Testis (tissue), 5 donors: ENCODE measurements at places on chromosomes 5 and 9.

DNA sequence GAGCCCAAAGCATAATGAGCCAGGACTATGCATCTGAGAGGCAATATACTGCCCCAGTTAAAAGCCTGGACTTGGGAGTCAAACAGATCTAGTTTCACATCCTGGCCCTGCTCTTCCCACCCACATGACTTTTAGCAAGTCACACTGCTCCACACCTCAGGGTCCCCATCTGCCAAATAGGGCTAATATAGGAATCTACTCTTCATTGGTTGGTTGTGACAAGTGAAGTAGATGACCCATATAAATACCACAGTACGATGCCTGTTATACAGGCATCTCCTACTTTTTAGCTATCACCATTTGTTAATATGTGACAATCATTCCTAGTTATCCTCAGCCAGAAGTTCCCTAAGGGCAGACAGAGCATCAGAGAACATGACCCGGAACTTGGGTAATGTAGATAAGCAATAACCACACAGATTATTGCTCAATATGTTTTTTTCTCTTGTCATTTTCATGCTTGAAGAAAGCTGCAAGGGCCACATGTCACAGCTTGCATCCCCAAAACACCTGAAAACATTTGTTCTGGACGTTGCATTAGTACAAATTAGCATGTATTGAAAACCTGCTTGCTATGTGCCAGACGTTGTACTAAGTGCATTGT is 20.4 kb downstream of the ADAM19 start:
- no peak overlapping the region for H3K27ac ChIP-seq
- no peak for DNase-seq
- H3K36me3 ChIP-seq, result no peaks in the 10 kb centered on the region
- no peaks in the 10 kb centered on the region for H3K27me3 ChIP-seq
- no peak overlapping the region for H3K4me3 ChIP-seq

DNA sequence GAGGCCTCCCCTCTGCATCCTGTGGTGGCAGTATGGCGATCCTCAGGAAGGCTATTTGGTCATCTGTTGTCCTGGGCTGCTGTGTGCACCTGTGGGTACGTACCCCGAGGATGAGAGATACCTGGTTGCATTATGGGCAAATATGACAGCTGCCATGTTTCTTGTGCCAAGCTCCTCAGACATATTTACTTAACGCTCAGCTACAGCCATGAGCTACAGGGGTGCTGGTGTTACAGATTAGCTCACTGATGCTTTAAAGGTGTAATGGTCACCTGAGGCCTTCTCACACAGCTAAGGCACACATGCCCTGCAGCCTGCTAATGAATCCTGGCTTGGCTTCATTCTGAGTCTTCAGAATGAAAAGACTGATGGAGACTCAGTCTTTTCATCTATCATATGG is 12.0 kb downstream of the NDST1 start:
- no peak overlapping the region for H3K27ac ChIP-seq
- H3K4me1 ChIP-seq, result peaks cover 80% of the 10 kb centered on the region
- no peak overlapping the region for H3K4me3 ChIP-seq
- no peak for DNase-seq

DNA sequence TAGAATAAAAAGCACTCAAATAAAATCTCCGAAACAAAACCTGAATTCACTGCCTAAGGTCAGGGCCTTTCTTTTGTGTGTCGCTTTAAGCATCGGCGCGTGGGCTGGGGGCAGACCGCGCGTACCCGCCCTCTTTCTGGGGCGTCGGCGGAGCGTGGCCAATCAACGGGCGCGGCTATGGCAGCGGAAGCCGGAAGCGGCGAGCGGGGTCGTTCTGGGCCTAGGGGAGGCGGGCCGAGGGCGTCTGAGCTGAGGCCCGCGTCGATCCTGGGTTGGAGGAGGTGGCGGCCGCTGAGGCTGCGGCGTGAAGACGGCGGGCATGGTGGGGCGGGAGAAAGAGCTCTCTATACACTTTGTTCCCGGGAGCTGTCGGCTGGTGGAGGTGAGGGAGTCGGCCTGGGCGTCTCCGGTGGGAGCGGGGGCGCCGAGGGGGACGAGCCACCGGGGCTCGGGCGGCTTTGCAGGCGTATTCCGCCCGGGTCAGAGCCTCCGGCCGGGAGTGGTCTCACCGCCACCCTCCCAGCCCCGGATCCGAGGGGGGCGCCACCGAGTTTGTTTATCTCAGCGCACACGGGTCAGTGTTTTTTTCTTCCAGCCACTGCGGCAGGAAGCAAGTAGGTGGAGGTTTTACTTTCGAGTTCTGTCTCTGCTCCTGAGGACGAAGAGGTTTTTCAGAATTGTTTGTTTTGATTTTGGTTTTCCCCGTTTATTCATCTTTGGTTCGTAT is at the start of gene MAT2B:
TSS of gene MAT2B (plus strand) at position 252 of the 727 bp plus-strand sequence. CDS start at position 320, 68 bp downstream.
- H3K36me3 ChIP-seq, result no peaks in the 10 kb centered on the region
- H3K27me3 ChIP-seq, result no peaks in the 10 kb centered on the region
- H3K27ac ChIP-seq, result peak within 1 kb of the TSS; percentile 94
- peaks cover 29% of the 10 kb centered on the region for H3K4me1 ChIP-seq
- peak within 1 kb of the TSS; percentile 84 for H3K4me3 ChIP-seq
- DNase-seq, result peak; percentile 97

- no peaks in the 10 kb centered on the region for H3K4me1 ChIP-seq
- DNase-seq, result no peak
- no peaks in the 10 kb centered on the region for H3K27me3 ChIP-seq
- H3K4me3 ChIP-seq, result no peak overlapping the region
- no peaks in the 10 kb centered on the region for H3K36me3 ChIP-seq
Measured at GRCh38 chr9:7042124-7042523, 284.4 kb downstream of the KDM4C start.

DNA sequence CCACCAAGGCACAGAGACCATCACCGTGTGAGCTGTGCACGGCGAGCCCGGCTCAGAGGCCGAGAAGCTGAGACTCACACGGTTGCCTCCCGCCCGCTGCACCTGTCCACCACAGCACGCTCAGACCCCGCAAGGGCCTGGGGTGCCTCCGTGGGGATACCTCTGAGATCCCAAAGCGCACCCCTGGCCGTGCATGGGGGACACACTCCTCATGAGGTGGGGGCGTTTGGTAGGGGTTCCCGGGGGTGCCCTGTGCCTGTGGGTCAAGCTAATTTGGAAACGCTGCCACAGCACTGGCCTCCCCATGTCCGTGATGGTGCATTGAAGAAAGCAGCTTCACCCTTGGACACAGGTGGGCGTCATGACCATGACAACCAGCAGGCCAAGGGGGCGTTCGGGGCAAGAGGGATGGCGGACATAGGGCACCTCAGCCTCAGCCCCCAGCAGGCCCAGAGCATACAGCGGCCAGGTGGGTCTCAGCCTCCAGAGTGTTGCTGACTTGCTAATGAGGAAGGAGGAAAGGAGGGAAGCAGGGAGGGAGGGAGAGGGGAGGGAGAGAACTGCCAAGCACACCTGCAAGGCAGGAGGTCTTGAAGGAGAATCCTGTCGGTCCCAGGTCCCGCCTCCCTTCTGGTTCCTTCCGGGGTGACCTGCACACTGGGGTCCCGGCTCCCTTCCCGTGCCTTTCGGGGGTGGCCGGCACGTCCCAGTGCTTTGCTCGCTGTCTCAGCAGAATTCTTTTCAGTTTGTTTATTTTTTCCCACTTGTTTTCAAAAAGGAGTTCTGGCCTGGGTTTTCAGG is 34.7 kb downstream of the GLT6D1 start:
- H3K27ac ChIP-seq, result no peak overlapping the region
- no peaks in the 10 kb centered on the region for H3K4me1 ChIP-seq
- H3K27me3 ChIP-seq, result no peaks in the 10 kb centered on the region

GRCh38 chr5:93580063-93580926 is 724 bp downstream of the NR2F1-AS1 start:
- no peaks in the 10 kb centered on the region for H3K36me3 ChIP-seq
- DNase-seq, result no peak
- H3K27me3 ChIP-seq, result no peaks in the 10 kb centered on the region
- H3K4me1 ChIP-seq, result peaks cover 10% of the 10 kb centered on the region

DNA sequence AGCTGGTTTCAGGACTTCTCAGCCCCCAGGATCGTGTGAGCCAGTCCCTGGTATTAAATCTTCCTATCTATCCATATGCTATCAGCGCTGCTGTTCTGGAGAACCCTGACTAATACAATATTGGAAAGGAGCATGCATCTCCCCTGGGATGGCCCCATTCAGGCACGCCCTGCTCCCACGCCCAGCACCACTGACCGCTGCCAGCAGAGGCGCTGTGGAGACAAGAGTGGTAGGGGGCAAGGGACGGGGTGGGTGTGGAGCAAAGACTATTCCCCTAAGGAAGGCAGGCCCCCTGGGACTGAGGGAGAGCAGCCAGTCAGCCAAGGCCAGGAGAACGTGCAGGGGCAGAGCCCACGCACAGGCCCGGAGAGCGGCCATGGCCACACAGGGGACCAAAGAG is 116.0 kb downstream of the VAV2 start:
- DNase-seq, result no peak
- H3K4me1 ChIP-seq, result peaks cover 10% of the 10 kb centered on the region
- H3K4me3 ChIP-seq, result no peak overlapping the region
- no peak overlapping the region for H3K27ac ChIP-seq

GRCh38 chr9:82333671-82334070 is 345.1 kb downstream of the SPATA31D1 start:
- H3K4me1 ChIP-seq, result no peaks in the 10 kb centered on the region
- no peaks in the 10 kb centered on the region for H3K36me3 ChIP-seq
- H3K4me3 ChIP-seq, result no peak overlapping the region
- H3K27me3 ChIP-seq, result no peaks in the 10 kb centered on the region
